ENCODE measurements at places on chromosomes 12 and 14.

DNA sequence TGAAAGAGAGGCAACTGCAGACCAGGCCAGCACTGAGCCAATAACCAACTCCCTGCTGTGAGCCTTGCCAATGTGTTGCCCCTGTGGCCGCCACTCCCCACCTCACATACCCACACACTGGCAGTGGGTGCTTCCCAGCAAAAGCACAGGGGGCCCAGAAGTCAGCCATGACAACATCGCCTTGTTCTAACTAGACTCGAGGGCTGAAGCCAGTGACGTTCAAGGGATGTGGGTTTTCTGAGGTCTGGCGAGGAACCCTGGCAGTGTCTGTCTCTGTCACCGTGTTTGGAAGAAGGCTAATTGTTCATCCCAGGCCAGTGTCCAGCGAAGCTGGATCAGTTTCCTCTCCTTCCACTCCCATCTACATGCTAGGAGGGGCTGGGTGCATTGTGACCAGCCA is 311.8 kb upstream of the AMIGO2 start:
- no peak for DNase-seq

GRCh38 chr12:63874897-63875480 is 30.5 kb downstream of the SRGAP1 start:
- DNase-seq = no peak

DNA sequence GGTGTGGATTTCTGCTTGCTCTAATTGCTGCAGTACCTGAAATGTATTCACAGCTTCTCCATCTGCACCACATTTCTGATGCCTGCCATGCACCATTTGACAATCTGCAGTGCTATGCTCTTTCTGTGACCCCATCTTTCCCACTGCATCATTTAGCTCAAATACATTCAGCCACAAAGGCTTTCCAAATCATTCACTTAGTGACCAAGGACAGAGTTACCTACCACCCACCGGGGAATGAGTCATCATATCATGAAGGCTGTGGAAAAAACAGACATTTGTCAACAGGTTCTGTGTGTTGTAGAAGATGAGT is 465.5 kb upstream of the ATP2B1 start:
- no peak for DNase-seq

DNA sequence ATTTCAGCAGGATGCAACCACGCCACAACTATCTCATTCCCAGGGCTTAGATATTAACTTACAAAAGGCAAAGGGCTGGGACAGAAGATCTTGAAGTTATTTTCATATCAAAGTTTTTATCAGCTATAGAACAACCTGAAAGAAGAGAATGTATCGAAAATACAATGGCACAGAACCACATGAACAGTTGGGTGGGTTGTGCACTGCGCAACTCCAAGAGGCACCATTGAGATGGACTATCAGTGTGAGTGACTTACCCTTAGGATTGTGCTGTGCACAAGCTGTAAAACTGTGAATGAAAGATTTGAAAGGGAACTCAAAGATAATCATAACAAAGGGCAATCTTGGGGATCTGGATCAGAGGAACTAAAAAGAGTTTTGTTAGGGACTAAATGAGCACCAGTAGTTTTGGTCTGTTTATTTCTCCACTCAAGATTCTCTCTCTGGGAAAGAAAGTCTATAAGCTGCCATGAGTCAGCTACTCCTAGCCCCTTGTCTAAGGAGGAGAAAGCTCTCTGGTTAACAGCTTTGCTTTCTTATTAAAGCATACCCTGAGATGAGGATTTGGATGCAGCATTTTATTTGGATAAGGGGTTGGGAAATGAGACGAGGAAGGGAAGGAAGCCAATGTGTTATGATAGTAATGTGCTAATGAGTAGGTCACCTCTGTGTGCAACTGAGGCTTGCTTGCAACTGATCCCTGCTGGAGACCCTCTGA is 62.2 kb downstream of the TBX5 start:
- no peak for DNase-seq

DNA sequence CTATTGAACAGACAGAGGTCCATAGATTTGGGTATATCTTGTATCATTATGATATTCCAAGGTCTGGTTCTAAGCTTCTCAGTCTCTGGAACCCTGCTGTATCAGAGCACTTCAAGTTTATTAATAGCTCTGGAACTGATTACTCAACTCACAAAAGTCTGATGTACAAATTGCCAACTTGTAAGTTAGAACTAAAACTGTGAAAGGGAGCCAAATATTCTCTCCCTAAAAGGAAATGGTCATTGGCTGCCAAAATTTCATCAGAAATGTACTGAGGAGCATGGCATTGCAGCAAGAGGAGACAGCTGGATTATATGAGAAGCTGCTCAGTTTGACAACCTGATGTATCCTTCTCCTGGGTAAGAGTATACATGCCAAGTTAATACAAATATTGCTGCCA is 828.8 kb upstream of the SEL1L start:
- no peak for DNase-seq

GRCh38 chr12:114649585-114649984 is 34.4 kb downstream of the TBX3 start:
- no peak for DNase-seq

DNA sequence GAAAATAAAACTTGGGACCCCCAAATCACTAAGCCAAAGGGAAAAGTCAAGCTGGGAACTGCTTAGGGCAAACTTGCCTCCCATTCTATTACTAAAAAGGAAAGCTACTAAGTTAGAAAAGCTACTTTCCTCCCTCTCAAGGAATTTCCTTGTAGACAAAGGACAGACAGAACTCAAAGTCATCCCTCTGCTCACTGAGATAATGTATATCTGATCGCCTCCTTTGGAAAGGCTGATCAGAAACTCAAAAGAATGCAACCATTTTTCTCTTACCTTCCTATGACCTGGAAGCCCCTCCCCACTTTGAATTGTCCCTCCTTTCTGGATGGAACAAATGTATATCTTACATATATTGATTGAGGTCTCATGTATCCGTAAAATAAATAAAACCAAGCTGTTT is 190.5 kb upstream of the DCN start:
- DNase-seq = no peak

DNA sequence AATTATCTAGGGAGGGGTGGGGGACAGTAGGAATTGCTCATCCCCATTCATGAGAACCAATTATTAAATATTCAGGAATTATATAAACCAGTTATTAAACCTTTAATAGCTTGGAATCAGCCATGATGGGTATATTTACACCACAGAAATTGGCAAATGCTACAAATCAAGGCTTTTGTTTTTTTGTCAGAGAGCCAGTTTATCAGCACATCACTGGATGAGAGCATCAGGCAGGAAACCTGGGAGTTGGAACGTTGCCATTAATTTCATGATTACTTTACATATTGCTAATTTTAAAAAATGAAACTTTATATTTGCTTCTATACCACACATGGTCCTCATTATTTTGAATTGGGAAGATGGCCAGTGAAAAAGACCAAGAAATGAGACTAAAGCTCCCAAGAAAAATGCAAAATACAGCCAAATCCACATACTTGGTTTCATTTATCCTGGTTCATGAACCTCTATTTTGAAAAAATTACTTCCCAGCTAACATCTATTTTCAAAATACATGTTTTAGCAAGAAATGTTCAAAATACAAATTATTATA is 48.4 kb downstream of the ATL1 start:
- DNase-seq = no peak

DNA sequence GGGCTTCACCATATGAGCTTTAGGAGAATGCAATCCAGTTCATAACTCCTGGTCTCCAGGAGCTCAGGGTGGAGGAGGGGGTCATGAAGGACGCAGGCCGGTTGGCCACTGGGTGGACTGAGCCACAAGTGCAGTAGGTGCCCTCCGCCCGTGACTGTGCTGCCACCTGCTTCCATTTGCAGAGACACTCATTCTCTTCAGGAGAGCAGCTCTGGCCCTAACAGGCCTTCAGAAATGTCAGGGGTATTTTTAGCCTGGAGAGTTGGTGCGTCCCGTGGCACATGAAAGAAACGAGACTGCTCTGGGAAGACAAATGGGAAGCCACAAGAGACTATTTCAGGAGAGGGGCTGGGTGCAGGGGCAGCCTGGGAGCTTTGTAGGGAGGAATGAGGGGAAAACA is 74.6 kb upstream of the MYL2 start:
- no peak for DNase-seq

- no peak for DNase-seq
Measured at GRCh38 chr12:113115455-113116126, 20.0 kb downstream of the RASAL1 start.

DNA sequence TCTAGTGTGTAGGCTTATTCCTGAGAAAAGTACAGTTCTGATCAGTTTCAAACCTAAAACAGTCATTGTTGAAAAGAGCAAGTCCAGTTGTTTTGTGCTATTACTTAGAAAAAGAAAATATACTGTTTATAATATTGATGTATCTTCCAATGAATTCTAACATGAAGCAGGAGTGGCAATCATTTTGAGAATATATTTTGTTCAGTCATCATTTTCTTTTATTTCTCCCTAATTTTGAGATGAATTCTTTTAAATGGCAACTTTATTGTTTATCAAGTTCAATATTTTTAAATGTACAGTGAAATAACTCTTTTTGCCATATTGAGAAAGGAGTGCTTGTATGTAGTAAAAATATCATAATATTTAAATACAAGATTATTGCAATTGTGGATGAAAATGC is 862.2 kb upstream of the MDGA2 start:
- DNase-seq = no peak

DNA sequence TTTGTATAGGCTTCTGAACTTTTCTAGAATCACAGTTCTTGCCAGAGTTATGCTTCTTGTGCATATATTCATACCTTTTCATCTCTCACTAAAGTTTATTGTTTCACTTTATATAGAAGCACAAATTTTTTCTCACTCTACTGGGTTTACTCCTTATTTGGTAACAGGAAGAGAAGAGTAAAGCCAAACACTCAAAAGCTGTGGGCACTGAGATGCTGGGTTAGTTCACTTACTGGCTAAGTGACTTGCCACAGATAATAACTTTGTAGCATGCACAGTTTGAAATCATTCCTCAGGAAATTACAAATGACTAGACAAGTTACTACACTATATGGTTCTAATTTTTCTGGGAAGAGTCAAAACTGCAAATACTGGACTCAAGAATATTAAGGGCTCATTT is 7.8 kb downstream of the HIGD1C start:
- no peak for DNase-seq

GRCh38 chr12:12718853-12719252 is 1.7 kb downstream of the CDKN1B start:
- DNase-seq = no peak

DNA sequence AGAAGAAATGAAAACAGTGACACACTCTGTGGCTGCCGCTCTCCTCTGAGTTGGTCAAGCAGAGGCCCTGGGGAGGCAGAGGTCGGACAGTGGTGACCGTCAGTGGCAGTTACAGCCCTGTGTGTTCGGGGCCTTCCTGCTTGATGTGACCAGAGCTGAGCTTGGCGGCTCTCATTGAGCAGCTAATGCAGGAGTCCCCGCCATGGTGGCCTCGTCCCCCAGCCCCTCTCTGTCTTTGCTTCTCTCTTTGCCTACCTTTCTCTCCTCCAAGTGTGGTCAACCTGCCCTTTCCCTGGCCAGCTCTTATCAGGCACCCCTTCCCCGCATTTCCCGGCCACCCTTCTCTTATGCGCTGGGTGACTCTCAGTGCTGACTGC is 362.8 kb downstream of the CACNA1C start:
- no peak for DNase-seq

- no peak for DNase-seq
Measured at GRCh38 chr12:6821591-6822425, at the start of gene GPR162. Gene GPR162 (plus strand): TSS chr12:6821821. CDS start chr12:6823899, 2,078 bp downstream.

DNA sequence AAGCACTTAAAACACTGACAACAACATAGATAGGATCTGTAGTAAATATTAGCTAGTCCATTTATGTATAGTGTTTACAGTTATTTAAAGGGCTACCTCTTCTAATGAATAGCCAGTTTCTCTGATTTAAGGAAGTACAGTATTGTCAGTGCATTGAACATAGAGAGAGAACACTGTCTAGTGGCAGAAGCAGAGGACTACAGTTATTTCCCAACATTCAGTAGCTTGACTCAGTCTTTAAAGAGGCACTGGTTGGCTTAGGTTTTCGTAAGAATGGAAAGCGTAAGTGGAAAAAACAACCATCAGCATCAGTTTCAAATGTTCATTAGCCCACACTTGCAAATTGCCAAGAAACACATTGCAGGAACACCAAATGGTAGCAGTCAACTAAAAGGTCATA is 125.0 kb upstream of the HMGA2 start:
- DNase-seq = no peak

- DNase-seq = no peak
Measured at GRCh38 chr12:77619425-77619824, 211.3 kb upstream of the NAV3 start.

GRCh38 chr12:11706509-11707379 is 57.3 kb downstream of the ETV6 start:
- no peak for DNase-seq

GRCh38 chr14:97851428-97851995 is 1054.3 kb downstream of the VRK1 start:
- no peak for DNase-seq

- no peak for DNase-seq
Measured at GRCh38 chr12:94596596-94596995, 53.8 kb downstream of the TMCC3 start.

- no peak for DNase-seq
Measured at GRCh38 chr12:78698747-78699146, 165.8 kb upstream of the SYT1 start.

- no peak for DNase-seq
Measured at GRCh38 chr12:3244219-3244750, 167.1 kb downstream of the TSPAN9 start.

DNA sequence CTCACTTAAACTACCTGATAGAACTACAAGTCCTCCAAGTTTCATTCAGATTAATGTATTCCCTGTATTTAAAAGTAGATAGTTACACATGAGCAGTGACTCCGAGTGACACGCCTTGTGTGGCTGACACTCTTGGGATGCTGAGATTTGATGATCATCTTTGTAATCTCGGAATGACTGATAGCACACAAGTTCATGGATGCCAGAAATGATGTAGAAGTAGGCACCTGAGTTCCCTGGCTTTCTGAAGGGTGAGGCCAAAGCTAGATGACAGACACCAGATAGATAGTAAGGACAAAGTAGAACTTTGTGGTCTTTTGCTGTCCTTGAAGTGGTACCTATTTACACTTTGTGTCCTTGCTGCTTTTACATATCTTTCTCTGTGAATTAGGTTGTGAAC is 491.2 kb downstream of the PCNX1 start:
- no peak for DNase-seq

DNA sequence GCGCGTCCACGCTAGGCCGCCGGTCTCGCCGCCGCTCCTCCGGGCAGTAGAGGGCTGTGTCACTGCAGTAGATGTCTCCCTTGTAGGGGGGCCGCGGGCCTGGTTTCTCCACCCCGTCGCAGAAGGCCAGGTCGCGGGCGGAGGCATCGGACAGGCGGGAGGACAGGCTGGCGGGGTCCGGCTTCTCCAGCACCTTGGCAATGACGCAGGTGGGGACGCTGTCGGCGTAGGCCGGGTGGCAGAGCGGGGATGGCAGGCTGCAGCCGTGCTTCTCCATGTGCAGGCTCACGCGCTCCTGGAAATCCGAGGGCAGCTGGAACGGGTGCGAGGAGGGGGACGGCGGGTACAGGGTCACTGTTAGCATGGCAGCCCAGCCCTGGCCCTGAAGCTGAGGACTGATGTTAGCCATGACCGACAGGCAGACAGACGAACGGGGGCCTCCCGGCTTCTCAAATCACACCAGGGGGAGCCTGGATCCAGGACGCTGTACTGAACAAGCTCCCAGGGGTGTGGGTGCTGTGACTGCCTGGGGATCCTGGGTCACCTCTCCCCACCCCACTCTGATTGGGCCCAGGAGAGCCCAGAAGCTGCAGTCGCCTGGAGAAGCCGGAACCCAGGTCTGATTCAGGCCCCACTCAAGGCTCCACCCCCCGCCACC is 48.1 kb downstream of the BEGAIN start:
- no peak for DNase-seq

- no peak for DNase-seq
Measured at GRCh38 chr12:46209170-46209569, 59.7 kb downstream of the SLC38A1 start.

GRCh38 chr12:120639771-120640721 is at the start of gene CABP1:
Gene CABP1 (plus strand): TSS chr12:120640626. CDS start chr12:120640686, 60 bp downstream.
- no peak for DNase-seq
